ENCODE measurements at places on chromosomes 3 and 15.
A peak's percentile ranks its signal among the peaks of the same experiment; 100 is the strongest.

- no peak for DNase-seq
Measured at GRCh38 chr3:177946936-177947335, 589.3 kb upstream of the KCNMB2 start.

DNA sequence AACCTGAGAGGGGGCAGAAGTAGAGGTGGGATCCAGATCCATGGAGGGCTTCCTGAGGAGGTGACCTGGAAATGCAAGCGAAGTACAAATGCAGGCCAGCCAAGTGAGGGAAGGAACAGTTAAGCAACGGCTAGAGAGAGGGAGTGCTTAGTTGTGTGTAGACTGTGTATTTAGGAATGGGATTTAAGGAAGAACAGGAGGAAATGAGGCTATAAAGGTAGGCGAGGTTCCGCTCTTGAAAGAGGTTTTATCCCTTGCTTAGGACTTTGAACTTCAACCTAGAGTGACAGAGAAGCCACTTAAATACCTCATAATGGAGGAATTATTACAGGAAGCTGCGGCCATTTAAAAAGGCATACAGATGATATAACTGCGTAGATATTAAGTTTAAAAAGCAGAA lies 295.1 kb downstream of the THSD4 start:
- DNase-seq = no peak

GRCh38 chr3:135929670-135930069 lies 35.9 kb upstream of the PPP2R3A start:
- no peak for DNase-seq

- no peak for DNase-seq
Measured at GRCh38 chr3:55357796-55358195, 129.3 kb downstream of the WNT5A start.

DNA sequence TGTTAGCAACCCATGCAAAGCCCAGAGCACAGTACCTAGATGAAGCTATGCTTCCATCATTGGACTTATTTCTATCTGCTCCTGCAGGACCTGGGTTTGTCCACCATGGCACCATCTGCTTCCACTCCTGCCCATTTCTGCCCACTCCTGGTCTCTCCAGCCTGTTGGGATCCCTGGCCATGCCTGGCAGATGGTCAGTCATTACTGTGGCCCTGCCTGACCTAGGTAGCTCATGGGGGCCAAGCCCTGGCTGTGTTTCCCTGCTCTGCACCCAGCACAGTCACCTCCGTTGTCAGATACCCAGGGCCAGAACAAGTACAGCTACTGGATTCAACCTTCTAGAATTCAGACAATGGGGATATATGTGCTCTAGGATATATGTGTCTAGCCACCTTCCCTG lies 185.8 kb upstream of the TLE3 start:
- DNase-seq = no peak

GRCh38 chr15:79930516-79930915 lies 33.7 kb upstream of the MTHFS start:
- DNase-seq = no peak

DNA sequence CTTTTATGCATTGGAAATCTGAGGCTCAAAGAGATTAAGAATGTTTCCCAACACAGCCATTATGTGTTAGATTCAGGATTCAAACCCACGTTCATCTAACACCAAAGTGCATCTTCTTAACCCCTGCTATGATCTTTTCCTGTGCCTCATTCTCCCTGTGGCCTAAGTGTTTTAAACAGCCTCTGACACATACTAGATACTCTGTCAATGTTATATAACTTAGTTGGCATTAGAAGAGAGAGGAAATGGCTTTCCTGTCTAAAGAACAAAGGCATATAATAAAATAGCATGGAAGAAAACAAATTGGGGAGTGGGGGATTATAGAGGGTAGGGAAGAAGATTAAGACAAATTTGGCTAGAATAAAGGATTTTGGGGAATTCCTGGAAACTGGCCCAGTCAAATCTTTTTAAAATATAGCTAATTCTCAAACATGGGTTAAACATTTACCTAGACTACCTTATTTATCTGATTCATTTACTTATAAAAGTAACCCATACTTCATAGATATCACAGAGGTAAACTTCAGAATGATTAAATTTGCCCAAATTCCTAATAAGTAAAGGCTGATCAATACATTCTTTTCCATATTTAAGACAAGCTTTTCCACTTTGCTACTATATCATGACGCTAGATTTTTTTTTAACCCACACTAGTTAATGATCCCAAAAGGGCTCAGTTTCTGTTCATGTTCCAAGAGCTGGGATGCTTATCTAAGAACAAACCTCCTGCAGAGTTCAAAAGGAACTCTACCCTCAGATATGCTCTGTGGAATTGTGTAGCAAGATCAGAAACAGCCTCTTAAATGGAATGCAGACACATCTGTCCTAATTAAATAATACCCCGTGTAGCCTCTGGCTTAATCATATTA lies 122.9 kb upstream of the PTPRG start:
- DNase-seq = no peak

DNA sequence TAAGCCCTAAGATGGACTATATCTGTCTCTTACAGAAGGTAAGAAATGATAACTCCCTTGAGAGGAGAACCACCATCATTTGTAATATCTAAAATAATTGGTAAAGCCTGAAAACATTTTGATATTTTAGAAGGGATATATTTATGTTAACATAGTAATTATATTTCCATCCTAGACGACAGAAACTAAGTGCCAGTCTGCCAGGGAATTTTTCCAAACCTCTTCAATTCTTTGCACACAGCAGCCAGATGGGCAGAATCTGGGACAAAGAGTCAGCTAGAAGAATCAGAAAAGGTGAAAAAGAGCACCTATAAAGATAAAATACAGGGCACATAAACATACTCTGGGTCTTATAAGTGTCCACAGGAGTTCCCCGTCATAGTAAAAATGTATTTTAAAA lies 70.0 kb upstream of the CBLB start:
- DNase-seq = no peak

DNA sequence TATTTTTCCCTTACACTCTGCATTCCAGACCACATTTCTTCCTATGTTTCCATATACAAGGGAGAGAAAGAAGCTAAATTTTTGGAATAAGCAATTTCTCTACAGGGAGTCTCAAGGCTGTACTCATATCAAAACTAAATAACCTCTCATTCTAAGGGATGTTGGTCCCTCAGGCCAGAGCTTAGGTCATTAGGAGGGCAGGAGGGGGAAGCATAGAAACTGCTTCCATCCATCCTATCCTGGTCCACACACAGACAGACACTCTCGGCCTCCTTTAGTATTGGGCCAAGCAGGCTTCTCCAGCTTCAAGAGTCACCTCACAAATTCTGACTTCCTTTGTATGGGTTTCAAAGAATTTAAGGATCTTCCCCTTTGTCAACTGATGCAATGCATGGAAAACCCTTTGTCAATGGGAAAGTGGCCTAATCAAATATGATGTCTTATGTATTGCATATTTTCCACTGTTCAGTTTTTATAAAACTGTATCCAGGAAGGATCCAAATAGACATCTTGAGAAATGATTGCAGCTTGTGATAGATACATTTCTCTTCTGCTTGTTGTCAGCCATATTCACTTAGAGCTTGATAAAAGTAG lies 140.7 kb upstream of the RARB start:
- no peak for DNase-seq

GRCh38 chr3:106610362-106610959 lies 741.6 kb upstream of the CBLB start:
- no peak for DNase-seq

DNA sequence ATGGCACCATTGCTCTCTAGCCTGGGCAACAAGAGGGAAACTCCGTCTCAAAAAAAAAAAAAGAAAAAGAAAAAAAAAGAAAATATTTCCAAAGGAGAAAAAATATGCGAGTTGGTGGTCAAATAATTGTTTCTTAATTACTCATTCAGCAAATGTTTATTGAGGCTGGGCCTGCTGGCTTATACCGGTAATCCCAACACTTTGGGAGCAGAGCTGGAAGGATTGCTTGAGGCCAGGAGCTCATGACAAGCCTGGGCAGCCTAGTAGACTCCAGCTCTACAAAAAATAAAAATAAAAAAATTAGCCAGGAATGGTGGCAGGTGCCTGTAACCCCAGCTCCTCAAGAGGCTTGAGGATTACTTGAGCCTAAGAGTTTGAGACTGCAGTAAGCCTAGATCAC lies 4.1 kb downstream of the KNL1 start:
- no peak for DNase-seq

GRCh38 chr3:122982216-122983185 lies 45.1 kb downstream of the SEMA5B start:
- DNase-seq = no peak

DNA sequence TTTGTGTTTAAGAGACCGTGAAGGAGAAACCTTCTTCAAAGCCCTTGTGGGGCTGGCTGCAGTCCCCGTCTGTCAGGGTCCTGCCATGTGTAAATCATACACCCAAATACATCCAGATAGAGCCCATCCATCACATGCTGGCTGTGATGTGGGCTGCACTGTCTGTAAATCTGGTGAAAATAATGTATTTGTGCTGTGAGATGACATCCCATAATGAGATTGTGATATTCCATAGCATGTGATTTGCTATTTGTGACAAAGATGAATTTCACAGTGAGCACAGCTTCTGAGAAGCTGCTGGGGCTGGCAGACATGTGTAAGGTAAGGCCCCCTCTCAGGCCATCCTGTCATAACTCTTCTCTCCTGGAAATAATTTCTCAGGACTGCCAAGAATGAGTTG lies 114.3 kb upstream of the MB21D2 start:
- no peak for DNase-seq

GRCh38 chr3:69791106-69791505 lies 51.8 kb downstream of the MITF start:
- DNase-seq = no peak

GRCh38 chr15:51629612-51630011 lies 7.0 kb upstream of the DMXL2 start:
- DNase-seq = no peak

- DNase-seq = no peak
Measured at GRCh38 chr3:21484828-21485144, 266.2 kb downstream of the ZNF385D start.

DNA sequence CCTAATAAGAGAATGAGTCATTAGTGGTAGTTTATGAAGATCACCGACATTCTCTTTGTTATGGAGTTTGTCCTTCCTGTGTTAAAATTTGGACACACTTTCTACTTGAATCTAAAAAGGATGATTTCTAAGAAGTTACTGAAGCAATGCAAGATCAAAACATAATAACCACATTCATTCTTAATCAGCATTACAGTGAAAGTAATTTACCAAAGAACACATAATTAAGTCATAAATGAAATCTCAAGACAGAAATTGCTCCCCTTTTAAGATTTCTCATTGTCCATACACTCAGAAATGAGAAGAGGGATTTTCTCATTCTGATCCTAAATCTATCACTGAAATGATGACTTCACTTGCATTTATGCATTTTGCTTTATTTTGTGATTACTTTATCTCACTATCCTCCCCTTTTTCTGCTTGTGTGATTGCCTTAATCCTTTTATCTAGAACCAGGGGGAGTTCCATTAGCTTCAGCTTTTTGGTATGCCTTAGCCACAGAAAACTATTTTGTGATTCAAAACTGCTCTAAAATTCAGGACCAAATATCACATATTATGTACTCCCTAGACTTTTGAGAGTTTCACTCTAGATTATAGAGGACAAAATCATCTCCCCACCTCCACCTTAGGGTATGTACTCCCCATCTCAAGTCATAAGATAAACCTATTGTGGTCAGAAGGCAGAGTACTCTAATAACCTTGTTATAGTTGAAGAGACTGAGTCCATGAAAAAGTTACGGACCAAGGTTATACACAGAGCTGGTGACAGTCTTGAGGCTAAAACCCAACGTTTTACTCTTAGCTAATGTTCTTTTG lies 817.6 kb upstream of the CFAP20DC start:
- peak; percentile 30 for DNase-seq

GRCh38 chr15:53297828-53298227 lies 461.6 kb downstream of the WDR72 start:
- DNase-seq = no peak

DNA sequence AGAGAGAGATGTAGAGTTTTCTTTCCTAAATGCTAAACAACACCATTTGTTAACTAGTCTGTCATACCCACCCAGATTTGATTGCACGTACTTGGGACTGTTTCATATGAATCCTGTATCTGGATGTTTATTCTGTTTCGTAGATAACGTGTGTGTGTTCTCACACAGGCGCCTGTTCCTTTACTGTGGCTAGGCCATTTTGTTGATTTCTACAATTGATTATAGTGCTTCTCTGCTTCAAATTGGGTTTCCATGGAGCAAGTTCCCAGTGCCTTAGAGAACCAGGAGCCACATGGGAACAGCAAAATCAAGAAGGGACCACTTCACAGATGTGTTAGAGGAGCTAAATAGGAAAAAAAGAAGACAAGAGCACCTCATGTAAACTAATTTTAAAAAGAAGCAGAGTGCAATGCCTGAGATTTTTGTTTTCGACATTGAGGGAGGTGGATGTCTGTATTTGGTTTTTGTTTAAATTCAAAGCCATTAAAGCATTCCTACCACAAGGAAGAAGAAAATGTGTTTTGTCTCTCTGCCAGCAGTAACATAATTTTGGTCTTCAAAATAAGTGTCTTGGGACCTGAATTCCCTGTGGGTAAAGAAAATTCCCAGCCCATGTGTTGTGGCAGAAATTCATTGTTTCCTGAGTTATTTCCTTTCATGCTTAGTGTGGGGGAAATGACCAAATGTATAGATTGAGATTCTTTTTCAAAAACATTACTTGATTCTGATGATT lies 424.0 kb upstream of the C2CD4B start:
- DNase-seq = no peak

DNA sequence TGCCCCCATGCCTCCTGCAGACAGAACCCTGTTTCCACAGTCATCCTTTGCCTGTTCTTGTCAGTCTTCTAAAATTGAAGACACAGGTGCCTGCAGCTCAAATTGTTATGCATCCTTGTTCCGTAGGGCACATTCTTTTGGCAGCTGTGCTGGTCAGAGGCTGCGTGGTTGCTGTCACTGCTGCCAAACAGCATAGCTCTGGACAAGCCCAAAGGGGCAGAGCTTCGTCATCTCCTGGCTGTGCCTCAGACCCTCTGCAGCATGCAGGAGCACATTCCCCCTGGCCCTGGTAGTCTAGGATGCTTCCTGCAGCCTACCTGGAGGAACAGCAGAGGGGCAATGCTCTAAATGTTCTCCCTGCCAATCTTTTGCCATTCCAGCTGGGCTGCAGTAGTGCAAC lies 2.1 kb upstream of the FBXL22 start:
- DNase-seq = no peak

GRCh38 chr15:69469467-69470201 lies 17.0 kb downstream of the RPLP1 start:
- DNase-seq = no peak
